NT2/D1 (cell line): ENCODE measurements at places on chromosomes 7 and 10.

DNA sequence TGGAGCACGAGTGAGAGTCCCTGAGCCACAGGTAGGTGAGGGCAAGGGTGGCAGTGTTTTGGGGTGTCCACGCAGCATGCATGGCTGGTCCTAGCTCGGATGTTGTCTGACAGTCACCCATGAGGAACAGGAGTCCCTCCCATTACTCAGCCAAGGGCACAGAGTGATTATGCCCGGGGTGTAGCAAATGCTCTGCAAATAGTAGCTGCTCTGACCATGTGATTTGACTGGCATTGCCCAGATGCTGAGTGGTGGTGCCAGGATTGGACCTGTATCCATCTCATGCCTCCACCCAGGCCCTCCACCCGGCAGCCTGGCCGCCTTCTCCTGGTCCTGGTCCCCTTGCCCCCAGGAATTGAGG lies 150.8 kb downstream of the GRK5 start:
- DNase-seq, result no peak

DNA sequence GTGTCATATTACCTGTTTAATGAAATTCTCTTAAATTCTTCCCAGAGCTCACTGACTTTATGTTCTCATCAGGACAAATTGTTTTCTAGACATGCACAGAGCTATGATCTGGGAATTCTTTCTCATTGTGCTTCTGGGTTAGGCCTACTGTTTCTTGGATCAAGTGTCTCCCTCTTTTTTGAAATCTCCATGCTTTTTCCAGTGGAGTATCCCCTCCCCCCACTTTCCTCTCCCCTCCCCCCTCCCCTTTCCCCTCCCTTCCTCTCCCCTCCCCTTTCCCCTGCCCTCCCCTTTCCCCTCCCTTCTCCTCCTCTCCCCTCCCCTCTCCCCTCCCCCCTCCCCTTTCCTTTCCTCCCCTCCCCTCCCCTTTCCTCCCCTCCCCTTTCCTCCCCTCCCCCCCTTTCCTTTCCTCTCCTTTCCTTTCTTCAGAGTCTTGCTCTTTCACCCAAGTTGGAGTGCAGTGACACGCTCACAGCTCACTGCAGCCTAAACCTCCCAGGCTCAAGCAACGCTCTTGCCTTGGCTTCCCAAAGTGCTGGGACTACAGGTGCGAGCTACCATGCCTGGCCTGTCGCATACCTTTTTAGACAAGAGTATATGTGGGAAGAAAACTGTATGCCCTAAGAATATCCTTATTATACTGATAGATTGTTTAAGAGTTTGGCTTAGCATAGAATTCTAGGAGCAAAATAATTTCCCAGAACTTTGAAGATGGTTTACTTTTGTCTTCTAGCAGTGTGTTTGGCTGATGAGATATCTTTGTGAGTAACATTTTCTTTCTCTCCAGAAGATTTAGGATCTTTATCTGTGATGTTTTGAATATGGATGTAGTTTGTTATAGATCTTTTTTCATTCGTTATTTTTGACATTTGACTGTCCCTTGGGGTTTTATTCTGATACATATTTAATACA lies 2.5 kb downstream of the DYNC2I1 start:
- peak; percentile 27 for DNase-seq

DNA sequence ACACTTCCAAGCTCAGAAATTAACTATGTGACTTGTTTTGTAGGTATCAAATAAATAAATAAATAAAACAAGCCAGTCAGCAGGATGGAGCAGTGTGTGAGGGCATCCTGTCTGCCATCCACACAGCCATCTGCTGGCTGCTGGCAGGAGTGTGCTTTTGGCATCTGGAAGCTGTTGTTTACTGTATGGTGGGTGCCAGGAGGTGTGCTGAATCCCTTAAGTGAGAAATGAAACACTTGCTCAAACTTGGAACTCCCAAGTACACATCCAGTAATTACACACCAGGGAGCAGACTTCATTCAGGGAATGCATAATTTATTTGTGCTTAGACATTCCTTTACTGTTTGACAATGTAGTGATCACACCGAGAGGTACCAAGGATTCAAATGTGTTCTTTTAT lies 16.9 kb upstream of the TAX1BP1 start:
- DNase-seq, result no peak

DNA sequence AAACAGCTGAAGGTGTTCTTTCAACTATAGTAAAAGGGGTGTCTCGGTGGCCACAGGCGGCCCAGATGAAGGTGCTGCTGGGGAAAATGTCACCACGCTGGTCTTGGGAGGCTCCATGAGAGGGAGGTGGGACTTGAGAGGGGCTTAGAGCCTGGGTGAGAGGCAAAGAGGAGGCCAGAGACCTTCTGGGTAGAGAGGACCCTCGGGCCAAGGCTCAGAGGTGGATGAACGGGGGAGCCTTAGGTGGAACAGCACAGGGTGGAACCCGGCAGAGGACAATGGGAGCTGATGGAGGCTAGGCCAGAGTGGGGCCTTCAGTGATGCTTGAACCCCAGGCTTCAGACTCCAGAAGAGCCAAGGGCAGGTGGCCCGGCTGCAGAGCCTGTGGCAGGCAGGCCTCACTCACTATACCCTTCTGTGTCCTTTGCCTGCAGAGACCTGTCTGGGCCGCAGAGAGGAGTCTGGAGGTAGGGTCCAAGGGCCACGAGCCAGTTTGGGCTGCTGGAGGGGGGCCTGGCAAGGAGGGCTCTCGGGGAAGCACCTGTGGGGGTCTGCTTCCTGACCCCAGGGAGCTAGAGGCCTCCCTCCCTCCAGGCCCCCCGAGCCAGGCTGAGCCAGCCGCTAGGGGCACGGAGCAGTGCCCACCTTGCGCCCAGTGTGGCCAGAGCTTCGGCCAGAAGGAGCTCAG lies 32.1 kb downstream of the ZNF783 start:
- DNase-seq, result no peak

GRCh38 chr10:60312818-60313588 lies 76.7 kb downstream of the ANK3 start:
- no peak for DNase-seq

GRCh38 chr7:113784316-113784715 lies 134.5 kb downstream of the PPP1R3A start:
- DNase-seq, result no peak

DNA sequence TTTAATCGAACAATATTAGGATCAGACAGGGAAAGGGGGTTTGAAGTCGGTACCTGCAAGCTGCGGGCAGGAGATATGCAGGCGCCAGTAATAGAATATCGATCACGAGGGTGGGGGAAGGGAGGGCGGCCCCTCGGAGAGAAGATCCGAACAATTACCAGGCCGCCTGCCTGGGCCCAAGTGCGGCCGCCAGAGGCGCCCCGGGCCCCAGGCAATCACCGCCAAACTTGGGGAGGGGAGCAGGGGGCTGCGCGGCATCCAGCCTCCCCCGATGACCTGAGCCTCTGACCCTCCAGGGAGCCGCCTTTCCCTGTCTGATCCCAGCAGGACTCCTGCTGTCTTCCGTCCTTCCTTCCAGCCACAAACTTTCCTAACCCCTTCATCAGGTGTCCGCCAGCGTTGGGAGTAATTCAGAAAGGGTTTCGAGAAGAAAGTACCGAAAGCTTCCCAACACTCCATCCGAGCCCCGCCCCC lies 1.1 kb downstream of the NKX1-2 start:
- no peak for DNase-seq

DNA sequence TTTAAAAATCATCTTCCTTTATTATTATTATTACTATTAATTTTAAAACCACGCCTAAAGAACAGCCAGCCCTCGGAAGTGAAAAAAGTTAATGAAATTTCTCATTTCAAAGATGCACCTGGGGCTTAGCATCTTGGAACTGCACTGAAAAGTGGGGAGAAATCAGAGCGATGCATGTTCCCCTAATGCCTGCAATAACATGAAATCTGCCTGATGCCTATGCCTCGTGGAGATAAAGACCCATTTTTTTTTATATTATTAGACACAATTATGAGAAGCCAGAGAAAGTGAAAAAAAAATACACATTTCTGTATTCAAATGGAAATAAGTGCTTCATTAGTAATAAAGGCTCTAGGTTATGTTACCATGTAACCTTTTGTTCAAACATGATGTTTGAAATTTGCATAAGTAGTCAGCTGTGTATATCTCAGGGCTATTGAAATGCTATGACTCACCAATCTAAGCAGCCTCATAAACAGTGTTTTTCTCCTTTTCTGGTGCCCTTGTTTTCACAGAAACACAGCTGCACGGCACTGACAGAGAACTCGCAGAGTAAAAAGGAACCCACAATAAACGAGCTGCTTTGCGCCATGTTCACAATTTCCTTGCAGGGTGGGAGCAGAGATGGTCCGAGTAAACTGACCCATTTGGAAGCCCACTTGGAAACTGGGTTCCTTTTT lies 175.8 kb upstream of the PRKCQ start:
- DNase-seq, result no peak

DNA sequence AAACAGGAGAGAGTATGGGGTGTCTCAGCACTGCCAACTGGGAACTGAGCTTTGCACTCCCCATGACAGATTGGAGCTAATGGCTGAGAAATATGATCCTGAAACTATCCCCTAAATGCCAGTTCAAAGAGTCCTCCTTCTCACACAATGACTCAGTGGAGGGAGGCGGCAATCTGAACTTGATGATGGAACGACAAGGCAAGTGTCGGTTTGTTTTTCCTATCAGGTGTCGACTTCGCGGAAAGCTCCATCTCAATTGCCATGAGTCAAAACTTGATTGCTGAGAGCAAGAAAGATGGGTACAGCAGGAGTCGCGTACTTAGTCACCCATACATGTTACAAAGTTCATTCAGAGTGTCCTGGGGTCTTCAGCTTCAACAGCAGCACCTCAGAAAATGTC lies 52.5 kb downstream of the NPY start:
- DNase-seq, result peak; percentile 39

- DNase-seq, result no peak
Measured at GRCh38 chr7:5591278-5591874, 167.7 kb upstream of the TNRC18 start.

DNA sequence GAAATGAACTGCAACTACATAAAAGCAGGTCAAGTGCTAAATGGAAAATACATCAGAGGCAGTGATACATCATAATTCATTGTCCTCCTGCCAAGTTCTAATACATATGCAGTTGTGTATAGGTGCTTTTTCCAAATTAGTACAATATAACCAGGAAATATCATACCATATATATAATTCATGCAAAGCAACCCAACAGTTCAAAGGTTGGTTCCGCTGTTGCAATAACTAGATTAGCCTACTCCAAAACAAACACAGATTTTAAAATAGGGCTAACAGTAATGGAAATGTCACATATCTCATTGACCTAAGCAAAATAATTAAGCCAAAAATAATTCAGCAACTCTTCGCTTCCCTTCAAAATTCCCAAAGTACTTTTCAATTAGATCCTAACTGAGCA lies 88.9 kb upstream of the NEBL start:
- DNase-seq, result no peak

- no peak for DNase-seq
Measured at GRCh38 chr7:122299624-122300210, 4.8 kb downstream of the FEZF1 start.

GRCh38 chr7:1358376-1359050 lies 100.8 kb downstream of the MICALL2 start:
- DNase-seq, result no peak

DNA sequence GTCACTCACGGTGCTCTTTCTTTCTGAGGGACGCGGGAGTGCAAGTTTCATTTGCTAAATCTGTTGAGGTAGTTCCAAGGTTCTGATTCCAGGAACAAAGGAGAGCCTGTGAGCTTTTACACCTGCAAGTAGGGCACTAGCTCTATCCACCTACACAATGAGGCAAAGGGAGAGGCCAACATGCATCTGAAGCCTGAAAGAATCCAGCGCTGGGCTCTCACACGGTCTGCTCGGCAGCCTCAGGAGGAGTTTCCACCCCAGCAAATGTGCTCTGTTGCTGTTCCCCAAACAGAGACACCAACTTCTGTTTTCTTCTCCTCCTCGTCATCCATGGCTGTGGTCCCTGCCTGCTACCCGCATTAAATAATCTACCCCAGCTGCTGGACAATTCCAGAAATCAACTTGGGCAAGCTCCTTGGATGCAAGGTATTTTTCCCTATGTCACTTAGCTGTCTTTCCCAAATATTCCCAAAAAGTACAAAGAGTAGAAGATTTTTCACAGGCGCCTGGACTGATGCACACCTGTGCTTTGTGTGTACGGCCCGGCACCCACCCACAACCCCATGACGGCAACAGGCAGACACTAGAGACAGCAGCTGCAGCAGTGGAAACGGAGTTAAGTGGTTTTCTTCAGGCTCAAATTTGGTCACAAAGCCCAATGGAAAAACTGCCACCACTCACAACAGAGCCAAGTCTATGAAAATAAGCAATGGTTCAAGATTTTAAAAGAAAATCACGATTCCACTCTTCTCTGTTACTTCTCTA lies 176.8 kb downstream of the ZMYND11 start:
- no peak for DNase-seq

GRCh38 chr7:37445064-37445723 lies 3.5 kb downstream of the ELMO1 start:
- no peak for DNase-seq

- DNase-seq, result no peak
Measured at GRCh38 chr7:19030281-19030680, 87.2 kb downstream of the TWIST1 start.

- no peak for DNase-seq
Measured at GRCh38 chr10:2680821-2681220, 386.5 kb upstream of the PFKP start.

DNA sequence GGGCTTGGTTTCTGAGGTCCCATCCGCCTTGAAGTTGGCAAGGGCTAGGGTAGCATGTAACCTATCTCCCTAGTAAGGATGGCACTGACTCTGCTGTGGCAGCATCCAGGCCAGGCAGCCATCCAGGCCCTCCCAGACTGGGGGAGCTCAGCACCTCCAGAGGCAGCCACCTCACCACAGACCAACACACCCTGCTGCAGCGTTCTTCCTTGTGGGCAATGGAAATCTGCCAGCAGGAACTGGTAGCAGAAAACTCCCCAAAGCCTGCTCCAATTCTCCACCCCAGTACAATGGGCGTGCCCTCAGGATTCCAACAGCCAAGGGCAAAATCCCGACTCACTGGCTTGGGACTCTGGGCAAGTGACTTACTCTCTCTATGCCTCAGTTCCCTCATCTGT lies 27.5 kb downstream of the DLG5 start:
- no peak for DNase-seq

GRCh38 chr10:80530251-80530650 lies 7.5 kb upstream of the SH2D4B start:
- DNase-seq, result no peak

DNA sequence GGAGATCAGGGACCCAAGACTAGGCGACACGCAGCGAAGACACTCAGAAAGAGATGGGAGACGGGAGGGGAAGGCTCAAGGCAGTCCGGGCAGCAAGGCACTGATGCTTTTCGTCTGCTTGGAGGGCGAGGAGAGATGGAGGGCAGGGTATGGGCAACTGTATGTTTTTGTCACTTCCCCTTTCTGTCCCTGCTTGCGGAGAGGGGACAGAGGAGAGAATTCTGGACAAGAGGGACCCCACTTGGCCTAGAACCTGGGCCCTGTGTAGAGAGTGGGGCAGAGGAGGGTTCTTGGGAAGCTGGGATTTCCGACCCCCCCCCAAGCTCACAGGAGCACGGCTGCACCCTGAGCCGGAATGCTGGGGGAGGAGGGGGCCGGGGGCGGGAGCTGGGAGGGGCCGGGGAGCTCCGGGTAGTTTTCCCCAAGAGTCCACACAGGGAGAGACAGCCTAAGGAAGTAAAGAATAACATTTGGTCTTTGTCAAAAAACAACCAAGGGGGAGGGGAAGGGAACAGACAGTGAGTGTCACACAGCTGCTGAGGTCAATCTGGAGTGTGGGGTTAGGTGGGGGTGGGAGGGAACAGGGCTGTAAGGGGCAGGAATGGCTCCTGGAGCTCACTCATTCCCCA lies 1.8 kb downstream of the LRCH4 start:
- DNase-seq, result no peak
